Ovary (tissue), 10 donors: ENCODE measurements at places on chromosomes 2 and 18. TPM values are rescaled to one million over a fixed set of nuclear protein-coding genes. Genes with fewer than 3 reads are reported as not detected.

Gene EXOC6B
- total RNA-seq = 24.0 TPM

Gene UCN
- total RNA-seq = 5.6 TPM

Gene REG3G
- total RNA-seq = not detected

Gene IMPA2
- 28.7 TPM for total RNA-seq

Gene ZNF638
- total RNA-seq = 123 TPM

Gene RAD51AP2
- total RNA-seq = 0.24 TPM

Gene GALNT13
- total RNA-seq = not detected

Gene PROC
- 0.51 TPM for total RNA-seq

Gene CGREF1
- 11.1 TPM for total RNA-seq

Gene SPR
- 16.1 TPM for total RNA-seq

Gene FBLN7
- total RNA-seq = 0.94 TPM

Gene CEP76
- 5.9 TPM for total RNA-seq

GRCh38 chr2:39667104-39667885 is 1.6 kb downstream of the TMEM178A start:
- no peak for DNase-seq

GRCh38 chr2:98709535-98709934 is 21.4 kb downstream of the MGAT4A start:
- no peak for DNase-seq

DNA sequence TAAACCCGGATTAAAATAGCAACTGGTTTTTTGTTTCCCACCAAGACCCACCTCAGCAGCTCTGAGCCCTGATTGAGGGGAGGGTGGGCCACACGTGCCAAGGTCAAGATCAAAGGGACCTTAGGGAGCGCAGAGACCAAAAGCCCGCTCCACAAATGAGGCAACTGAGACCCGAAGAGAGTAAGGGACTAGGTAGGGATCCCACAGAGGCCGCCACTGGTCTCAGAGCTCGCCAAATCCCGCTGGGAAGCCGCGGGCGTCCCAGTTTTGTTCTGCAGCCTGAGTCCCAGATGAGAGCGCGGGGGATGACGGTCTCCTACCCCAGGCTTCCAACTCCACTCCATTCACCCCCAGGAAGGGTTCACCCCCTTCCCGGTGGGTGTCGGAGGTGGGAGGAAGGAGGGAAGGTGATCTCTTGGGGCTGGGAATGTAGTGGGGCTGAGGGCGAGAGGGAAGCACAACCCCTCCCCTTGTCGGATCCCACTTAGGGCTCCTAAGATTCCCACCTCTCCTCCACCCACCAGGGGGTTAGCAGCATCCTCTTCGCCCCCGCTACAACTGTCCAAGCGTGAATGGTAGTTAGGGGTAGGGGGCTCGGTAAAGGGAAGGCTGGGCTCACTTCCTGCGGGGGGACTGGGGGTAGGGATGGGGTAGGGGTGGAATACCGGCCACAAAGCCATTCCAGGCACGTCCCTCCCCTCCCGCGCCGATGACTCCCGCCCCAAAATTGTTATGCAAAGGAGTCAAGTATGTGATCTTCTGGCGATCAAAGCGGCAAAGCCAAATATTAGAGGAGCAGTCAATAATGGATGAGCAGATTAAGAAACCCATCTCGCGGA is 7.3 kb upstream of the EN1 start:
- no peak for DNase-seq

DNA sequence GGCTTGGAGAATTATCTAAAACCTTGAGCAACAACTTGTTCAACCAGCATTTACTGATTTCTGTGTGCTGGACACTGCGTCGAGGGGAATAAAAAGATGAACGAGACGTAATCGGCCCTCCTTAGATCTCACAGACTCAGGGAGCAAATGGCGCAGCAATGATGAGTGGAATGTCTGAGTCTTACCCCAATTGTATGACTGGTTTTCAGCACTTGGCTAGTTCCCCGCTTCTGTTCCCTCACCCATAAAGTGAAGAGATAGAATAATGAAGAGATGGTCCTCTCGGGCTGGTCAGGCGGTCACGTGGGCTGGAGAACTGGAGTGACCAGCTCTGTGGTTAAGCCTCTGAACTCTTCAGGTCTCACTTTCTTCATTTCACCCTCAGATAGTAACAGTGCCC is 17.3 kb upstream of the GATA6 start:
- no peak for DNase-seq

DNA sequence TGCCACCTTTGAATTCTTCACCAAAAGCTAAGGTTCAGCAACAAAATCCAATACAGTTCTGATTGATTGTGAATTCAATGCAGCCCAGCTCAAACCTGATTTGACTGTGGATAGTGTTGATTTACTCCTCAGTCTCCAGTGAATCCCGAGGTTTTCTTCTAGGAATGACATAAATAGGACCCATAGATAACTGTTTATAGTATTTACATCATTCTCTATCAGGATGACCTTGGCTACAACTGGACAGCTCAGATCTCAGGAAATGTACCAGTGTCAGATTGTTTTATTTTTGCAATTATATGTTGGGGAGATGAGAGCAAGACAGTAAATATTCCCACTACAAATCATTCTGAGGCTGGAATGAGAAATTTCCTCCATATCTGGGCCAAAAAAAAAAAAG is 21.2 kb downstream of the RBM43 start:
- DNase-seq = no peak

GRCh38 chr18:29034113-29034856 is 857.4 kb upstream of the CDH2 start:
- no peak for DNase-seq

DNA sequence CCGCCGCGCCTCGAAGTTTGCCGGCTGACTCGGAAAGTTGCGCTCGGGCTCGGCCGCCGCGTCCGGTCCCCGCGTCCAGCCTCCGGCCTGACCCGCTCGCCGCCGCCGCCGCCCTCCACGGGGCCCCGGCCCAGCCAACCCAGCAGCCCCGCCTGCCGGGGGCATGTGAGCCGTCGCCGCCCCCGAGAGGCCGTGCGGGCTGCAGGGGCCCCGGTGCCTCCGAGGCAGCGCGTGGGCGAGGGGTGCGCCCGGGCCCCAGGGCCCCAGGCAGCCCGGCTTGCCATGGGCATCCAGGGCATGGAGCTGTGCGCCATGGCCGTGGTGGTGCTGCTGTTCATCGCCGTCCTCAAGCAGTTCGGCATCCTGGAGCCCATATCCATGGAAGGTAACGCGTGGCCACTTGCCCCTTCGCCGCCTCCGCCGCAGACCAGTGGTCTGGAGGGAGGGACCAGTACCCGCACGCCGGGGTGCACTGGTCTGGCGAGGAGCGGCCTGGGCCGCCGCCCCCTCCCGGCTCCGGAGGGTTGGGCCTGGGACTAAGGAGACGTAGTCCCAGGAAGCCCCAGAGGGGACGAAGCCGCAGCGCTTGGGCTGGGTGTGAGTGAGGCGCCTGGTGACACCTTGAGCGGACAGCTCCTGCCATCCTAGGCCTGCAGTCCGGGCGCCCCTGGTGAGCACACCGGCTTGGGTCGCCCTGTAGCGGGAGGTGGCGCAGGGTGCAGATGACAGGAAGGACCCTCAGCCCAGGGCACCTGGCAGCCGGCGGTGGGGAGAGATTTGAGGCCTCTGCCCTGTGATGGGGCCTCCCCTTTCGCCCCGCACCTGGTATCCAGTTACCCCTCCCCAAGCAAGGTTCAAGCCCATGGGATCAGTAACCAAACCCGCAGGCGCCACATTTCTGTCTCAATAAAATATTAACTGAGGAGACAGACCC is 49.9 kb downstream of the KCNIP3 start:
- peak; percentile 33 for DNase-seq

GRCh38 chr2:109660046-109660860 is 46.1 kb downstream of the SOWAHC start:
- DNase-seq = no peak

DNA sequence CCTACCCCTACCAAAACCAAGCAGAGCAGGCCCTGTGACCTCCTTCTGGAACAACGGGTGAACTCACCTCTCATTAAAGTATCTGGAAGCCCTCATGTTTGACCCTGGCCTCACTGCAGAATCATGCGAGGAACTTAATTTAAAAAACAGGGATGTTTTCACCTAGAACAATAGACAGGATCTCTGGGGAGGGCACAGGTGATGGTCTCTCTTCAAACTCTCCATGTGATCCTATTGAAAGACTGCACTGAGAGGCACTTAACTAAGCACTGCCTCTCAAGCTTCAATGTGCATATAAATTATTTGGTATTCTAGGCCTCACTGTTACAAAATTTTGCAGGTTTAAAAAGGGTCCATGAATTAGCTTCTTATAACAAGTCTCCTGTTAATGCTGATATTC is 7.5 kb downstream of the ZNF519 start:
- no peak for DNase-seq

DNA sequence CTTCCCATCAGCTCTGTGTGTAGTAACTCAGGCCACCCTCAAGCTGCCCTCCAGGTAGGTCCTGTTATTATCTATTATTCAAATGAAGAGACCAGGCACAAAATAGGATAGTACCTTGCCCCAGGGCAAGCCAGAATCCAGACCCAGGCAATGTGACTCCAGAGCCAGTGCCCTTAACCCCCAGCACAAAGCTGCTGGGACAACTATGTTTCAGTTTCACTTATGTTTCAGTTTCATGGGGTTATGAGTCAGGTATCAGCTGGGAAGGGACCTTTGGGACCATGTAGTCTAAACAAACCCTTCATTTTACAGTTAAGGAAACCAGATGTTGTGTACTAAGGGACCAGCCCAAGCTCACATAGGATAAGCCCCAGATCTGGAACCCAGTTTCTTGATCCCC is 10.0 kb downstream of the HK2 start:
- no peak for DNase-seq

- DNase-seq = no peak
Observed at GRCh38 chr2:226669905-226670304, 129.7 kb downstream of the IRS1 start.

GRCh38 chr2:109523121-109523520 is 90.6 kb downstream of the SEPTIN10 start:
- DNase-seq = no peak

GRCh38 chr2:85585781-85586105 is 1.5 kb downstream of the VAMP5 start:
- DNase-seq = no peak

DNA sequence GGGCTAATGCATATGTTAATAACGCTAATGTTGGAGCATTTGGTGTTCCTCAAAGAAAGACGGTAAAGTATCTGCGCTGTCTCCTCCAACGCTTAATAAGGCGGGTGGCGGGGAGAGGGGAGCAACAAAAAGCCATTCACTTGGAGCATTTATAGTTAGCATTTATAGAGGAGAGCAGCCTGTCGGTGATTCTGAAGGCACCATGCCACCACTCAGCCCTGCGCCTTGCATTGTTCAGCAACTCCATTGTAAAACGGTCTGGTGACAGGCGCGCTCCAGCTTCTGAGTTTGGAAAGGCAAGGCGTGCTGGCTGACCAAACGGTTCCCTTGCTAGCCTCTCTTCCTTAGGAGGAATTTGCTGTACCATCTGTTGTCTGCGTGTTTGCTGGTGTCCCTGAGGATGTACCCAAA is 83.9 kb downstream of the LYPD1 start:
- no peak for DNase-seq

GRCh38 chr2:95354925-95355324 is 47.6 kb upstream of the FAHD2A start:
- no peak for DNase-seq

GRCh38 chr2:46967990-46968647 is 52.5 kb upstream of the MCFD2 start:
- DNase-seq = peak; percentile 67

GRCh38 chr2:176234156-176234555 is 35.1 kb upstream of the MTX2 start:
- DNase-seq = no peak
